SK-N-SH (cell line): ENCODE measurements at places on chromosomes 7 and 10.
A peak's percentile ranks its signal among the peaks of the same experiment; 100 is the strongest.

DNA sequence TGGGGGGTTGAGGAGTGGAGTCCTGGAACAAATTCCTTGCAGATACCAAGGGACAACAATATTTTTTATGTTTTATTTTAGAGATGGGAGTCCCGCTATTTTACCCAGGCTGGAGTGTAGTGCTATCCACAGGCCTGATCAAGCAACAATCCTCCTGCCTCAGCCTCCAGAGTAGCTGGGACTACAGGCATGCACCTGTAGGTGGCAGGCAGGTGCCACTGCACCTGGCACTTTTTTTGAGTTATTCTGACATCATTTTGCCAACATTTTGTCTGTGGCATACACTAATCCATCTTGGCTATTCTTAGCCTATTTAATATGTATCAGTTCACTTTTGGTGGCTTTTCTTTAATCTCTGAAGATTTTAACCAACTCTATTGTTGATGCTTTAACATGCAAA is 317.8 kb upstream of the MTPN start:
- DNase-seq = no peak
- H3K36me3 ChIP-seq = no peaks in the 10 kb centered on the region
- no peaks in the 10 kb centered on the region for H3K4me1 ChIP-seq
- no peak overlapping the region for H3K4me3 ChIP-seq

- peak; percentile 86 for DNase-seq
- H3K27ac ChIP-seq = peak overlapping the region; percentile 91
- no peaks in the 10 kb centered on the region for H3K27me3 ChIP-seq
- H3K36me3 ChIP-seq = peaks cover 3% of the 10 kb centered on the region
- H3K4me1 ChIP-seq = no peaks in the 10 kb centered on the region
These were observed 51.1 kb downstream of the CPEB3 start for GRCh38 chr10:92239600-92240288.

DNA sequence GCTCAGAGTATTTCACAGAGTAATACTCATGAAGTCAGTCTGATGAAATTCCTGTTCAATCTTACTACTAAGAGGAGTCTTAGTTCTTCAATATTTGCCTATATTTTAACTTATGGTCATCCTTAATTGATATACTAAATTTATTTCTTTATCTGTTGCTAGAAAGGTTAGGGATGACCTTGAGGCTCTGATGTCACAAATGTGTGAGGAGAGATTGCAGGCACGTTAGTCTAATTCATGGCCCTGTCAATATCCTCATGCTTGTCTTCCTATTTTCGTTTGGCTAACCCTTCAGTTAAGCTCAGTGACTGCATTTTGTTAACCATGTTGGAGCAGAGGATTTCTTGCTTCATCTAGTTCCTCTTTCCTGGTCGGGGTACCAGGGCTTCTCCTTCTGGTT is 704.7 kb upstream of the COBL start:
- no peak for DNase-seq
- H3K27me3 ChIP-seq = no peaks in the 10 kb centered on the region
- H3K36me3 ChIP-seq = no peaks in the 10 kb centered on the region
- H3K27ac ChIP-seq = no peak overlapping the region
- H3K4me1 ChIP-seq = no peaks in the 10 kb centered on the region

DNA sequence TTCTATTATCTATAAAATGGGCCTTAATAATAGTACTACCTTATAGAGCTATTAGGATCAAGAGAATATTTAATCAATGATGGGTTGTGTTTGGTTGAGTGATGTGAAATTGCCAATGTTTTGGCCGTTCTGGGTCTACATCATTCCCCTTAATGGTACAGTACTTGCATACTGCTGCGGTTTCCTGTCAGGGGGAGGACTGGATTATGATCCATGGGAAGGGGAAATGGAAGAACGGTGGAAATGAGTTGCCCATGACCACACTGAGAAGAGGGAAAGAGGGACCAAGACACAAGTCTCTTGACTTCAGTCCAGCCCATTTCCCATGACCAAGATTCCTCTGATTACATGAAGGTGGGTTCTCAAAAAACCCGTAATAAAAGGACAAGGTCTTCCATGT is 999 bp upstream of the MRPS24 start:
- DNase-seq = no peak
- H3K27me3 ChIP-seq = no peaks in the 10 kb centered on the region
- peaks cover 26% of the 10 kb centered on the region for H3K4me1 ChIP-seq
- 0 out of 2 replicates have a peak overlapping the region, but pooled peaks have one; percentile 86 for H3K4me3 ChIP-seq
- peaks cover 21% of the 10 kb centered on the region for H3K36me3 ChIP-seq
- H3K27ac ChIP-seq = peak overlapping the region; percentile 91; the same call in 1 of the 2 replicates

DNA sequence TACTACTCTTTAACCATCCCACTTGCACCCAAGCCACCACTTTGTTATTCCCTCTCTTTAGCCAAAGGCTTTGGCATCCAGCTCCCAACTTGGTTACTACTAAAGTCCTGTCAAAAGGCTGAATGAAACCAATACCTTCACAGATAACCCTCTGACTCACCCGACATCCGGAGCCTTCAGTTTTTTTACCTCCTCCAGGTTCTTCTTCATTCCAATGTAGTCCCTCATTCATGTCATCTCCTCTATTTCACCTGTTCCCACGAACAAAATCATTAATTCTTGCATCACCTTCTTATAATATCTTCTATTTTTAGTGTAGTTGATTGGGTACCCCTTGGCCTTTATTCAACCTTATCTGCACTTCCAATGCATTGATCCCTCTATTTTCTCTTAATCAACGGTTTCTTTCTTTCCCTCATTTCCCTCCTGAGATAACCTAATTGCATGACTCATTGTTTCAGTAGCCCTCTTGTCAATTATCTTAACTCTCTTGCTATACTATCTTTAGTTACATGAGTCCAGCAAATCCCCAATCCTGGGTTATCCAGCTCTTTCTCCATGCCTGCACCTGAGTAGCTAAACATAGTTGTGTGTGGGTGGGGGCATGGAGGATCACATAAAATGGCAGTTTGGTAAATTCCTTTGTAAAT is 87.2 kb upstream of the COL1A2 start:
- no peak for DNase-seq
- H3K4me1 ChIP-seq = peaks cover 19% of the 10 kb centered on the region
- no peaks in the 10 kb centered on the region for H3K27me3 ChIP-seq
